Activated naive CD8-positive, alpha-beta T cell treated with anti-CD3 and anti-CD28 coated beads, Interleukin-2, amount 10 ng/mL, durations not matched to agents 7 days and 5 days (primary cell): ENCODE measurements at places on chromosomes 3 and 15.

GRCh38 chr15:70923311-70924080 is 30.9 kb downstream of the LRRC49 start:
- no peak for DNase-seq
- no peaks in the 10 kb centered on the region for H3K4me1 ChIP-seq
- H3K4me3 ChIP-seq = no peak overlapping the region
- H3K27ac ChIP-seq = no peak overlapping the region

- no peaks in the 10 kb centered on the region for H3K27me3 ChIP-seq
- H3K4me1 ChIP-seq = peaks cover 15% of the 10 kb centered on the region
- DNase-seq = peak; percentile 37
- H3K4me3 ChIP-seq = no peak overlapping the region
- no peak overlapping the region for H3K27ac ChIP-seq
These were observed 1.3 kb upstream of the HACD2 start for GRCh38 chr3:123586131-123586530.

GRCh38 chr3:189142527-189142926 is 29.2 kb upstream of the TPRG1 start:
- no peak for DNase-seq
- H3K4me3 ChIP-seq = no peak overlapping the region
- H3K4me1 ChIP-seq = peaks cover 23% of the 10 kb centered on the region

- no peaks in the 10 kb centered on the region for H3K36me3 ChIP-seq
- no peak for DNase-seq
- H3K4me3 ChIP-seq = no peak overlapping the region
- H3K27me3 ChIP-seq = no peaks in the 10 kb centered on the region
- H3K27ac ChIP-seq = no peak overlapping the region
These were observed 778.3 kb downstream of the MCTP2 start for GRCh38 chr15:95009635-95010034.

GRCh38 chr3:77595371-77595870 is 555.5 kb downstream of the ROBO2 start:
- H3K4me1 ChIP-seq = no peaks in the 10 kb centered on the region
- H3K27ac ChIP-seq = no peak overlapping the region
- no peaks in the 10 kb centered on the region for H3K36me3 ChIP-seq
- no peaks in the 10 kb centered on the region for H3K27me3 ChIP-seq
- H3K4me3 ChIP-seq = no peak overlapping the region

DNA sequence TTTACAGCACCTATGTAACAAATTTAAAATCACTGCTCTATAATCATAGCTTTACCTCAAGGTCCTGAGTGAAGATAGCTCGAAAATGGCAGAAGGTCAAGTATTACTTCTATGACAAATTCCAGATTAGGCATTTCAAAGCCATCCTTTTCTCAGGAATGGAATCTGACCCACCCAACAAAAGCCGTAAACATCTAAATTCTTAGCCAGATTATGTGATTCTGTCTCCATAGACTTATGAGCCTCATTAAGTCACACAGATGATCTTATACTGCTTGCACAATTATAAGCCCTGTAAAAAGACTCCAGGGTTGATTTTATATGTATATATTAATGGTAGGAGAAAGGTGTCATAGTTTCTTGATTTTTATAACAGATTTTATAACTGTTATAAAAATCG is 56.9 kb downstream of the CEP152 start:
- H3K27ac ChIP-seq = no peak overlapping the region
- no peaks in the 10 kb centered on the region for H3K4me1 ChIP-seq
- H3K4me3 ChIP-seq = no peak overlapping the region

DNA sequence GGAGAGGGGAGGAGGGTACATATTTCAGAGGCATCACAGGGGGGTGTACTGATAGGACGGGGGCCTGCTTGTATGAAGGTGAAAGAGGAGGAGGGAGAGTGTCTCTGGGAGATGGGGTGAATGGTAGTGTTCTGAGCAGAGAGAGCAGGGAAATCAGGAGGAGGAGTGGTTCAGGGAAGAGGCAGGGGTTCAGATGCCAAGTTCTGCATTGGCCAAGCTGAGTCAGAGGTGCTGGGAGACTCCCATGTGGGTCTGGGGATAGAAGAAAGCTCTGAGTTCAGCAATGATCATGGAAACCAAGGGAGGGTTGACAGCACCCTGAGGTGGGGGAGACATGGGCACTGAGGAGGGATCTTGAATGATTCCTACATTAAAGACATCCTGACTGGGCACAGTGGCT is 3.0 kb downstream of the CYP8B1 start:
- peaks cover 7% of the 10 kb centered on the region for H3K27me3 ChIP-seq
- H3K36me3 ChIP-seq = no peaks in the 10 kb centered on the region
- DNase-seq = no peak
- H3K27ac ChIP-seq = no peak overlapping the region

- no peaks in the 10 kb centered on the region for H3K27me3 ChIP-seq
- peak overlapping the region; percentile 45 for H3K27ac ChIP-seq
- H3K4me3 ChIP-seq = no peak overlapping the region
- peaks cover 9% of the 10 kb centered on the region for H3K36me3 ChIP-seq
- DNase-seq = no peak
- peaks cover 17% of the 10 kb centered on the region for H3K4me1 ChIP-seq
These were observed 16.9 kb downstream of the TMEM43 start for GRCh38 chr3:14141602-14142341.

GRCh38 chr3:119589102-119589773 is 8.4 kb upstream of the PLA1A start:
- peaks cover 18% of the 10 kb centered on the region for H3K4me1 ChIP-seq
- H3K4me3 ChIP-seq = no peak overlapping the region
- H3K27me3 ChIP-seq = peaks cover 2% of the 10 kb centered on the region
- peaks cover 23% of the 10 kb centered on the region for H3K36me3 ChIP-seq

DNA sequence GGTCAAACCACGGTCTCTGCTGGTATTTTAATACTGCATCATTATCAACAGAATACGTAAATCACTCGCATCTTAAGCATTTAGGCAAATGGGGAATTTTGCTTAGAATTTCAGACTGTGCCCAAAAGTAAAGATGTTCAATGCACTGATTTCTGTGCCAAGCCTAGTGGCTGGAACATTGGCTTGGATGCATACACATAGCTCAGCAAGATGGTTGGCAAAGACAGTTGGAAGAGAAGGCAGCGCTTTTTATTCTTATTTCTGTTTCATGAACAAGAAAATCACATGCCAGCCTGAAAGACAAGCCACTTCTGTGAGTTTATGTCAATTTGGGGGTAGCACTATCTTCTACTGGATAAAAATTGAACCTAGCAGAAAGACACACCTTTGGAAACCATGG is 15.1 kb downstream of the MECOM start:
- H3K4me3 ChIP-seq = no peak overlapping the region
- no peaks in the 10 kb centered on the region for H3K4me1 ChIP-seq
- H3K27me3 ChIP-seq = peaks cover 33% of the 10 kb centered on the region
- DNase-seq = no peak

GRCh38 chr3:52809662-52810377 is 15.2 kb downstream of the ITIH3 start:
- H3K36me3 ChIP-seq = no peaks in the 10 kb centered on the region
- peaks cover 16% of the 10 kb centered on the region for H3K4me1 ChIP-seq
- H3K4me3 ChIP-seq = no peak overlapping the region
- DNase-seq = no peak

GRCh38 chr3:48188266-48189201 is at the start of gene CDC25A:
TSS of gene CDC25A (minus strand) at chr3:48188417. CDS start at chr3:48187947, 470 bp downstream.
- peaks cover 20% of the 10 kb centered on the region for H3K4me1 ChIP-seq
- H3K27ac ChIP-seq = peak within 1 kb of the TSS; percentile 84
- DNase-seq = peak; percentile 87
- peaks cover 4% of the 10 kb centered on the region for H3K27me3 ChIP-seq
- H3K36me3 ChIP-seq = peaks cover 23% of the 10 kb centered on the region
- H3K4me3 ChIP-seq = peak within 1 kb of the TSS; percentile 96

DNA sequence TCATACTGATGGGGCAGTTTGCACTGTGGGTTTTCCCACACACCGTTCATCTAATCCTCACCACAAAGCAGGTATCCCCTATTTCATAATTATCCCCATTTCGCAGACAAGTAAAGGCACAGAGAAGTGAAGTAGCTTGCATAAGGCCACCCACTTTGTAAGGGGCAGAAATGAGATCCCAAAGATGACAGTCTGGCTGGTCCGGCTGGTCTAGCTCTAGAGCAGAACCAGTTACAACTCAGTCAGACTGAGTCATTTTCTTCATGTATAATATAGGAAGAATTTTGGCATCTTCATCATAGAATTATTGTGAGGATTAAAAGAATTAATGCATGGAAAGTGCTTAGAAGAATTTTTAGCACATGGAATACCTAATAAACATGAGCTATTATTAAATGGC is 10.6 kb downstream of the RBP1 start:
- no peaks in the 10 kb centered on the region for H3K36me3 ChIP-seq
- H3K4me1 ChIP-seq = no peaks in the 10 kb centered on the region
- no peaks in the 10 kb centered on the region for H3K27me3 ChIP-seq
- no peak overlapping the region for H3K27ac ChIP-seq
- H3K4me3 ChIP-seq = no peak overlapping the region

GRCh38 chr3:156409694-156410093 is 145.2 kb downstream of the SSR3 start:
- no peaks in the 10 kb centered on the region for H3K4me1 ChIP-seq
- H3K27me3 ChIP-seq = peaks cover 17% of the 10 kb centered on the region
- H3K36me3 ChIP-seq = no peaks in the 10 kb centered on the region
- H3K27ac ChIP-seq = no peak overlapping the region
- DNase-seq = no peak

DNA sequence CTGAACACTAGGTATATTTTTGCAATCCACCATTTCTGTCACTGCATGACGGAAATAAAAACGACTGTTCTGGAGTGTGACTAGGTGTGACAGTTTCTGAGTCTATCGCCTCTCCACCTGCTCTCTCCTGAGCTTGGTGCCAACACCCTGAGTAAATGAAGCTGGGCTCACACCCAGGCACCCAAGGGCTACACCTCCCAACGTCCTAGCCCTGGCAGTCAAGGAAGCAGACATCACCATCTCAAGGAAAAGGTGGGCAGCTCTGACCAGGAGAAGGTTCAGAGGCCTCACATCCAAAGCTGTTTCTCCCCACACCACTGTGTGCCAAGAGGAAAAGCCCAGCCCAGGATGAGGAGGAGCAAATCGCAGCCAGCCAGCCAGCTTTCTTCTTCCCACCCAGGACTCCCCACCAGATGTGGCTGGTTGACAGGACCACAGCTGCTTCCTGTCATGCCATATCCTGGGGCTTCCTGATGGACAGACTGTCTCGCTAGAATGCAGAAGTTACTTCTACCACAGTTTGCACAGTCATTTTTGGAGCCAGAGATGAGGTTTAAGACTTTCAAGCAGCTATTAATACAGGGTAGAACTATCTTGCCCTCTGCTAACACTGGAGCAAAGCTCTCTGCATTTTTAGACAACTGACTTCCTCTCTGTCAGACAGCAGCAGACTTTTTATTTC is 3.3 kb downstream of the SCAMP2 start:
- peak overlapping the region; percentile 95 for H3K4me3 ChIP-seq
- H3K27ac ChIP-seq = peak overlapping the region; percentile 87
- no peak for DNase-seq
- no peaks in the 10 kb centered on the region for H3K27me3 ChIP-seq
- H3K4me1 ChIP-seq = peaks cover 57% of the 10 kb centered on the region

- H3K27me3 ChIP-seq = no peaks in the 10 kb centered on the region
- H3K4me1 ChIP-seq = no peaks in the 10 kb centered on the region
- H3K36me3 ChIP-seq = no peaks in the 10 kb centered on the region
- H3K27ac ChIP-seq = no peak overlapping the region
- H3K4me3 ChIP-seq = no peak overlapping the region
These were observed 165.4 kb upstream of the AGTR1 start for GRCh38 chr3:148532326-148532725.
